MG63 (cell line): ENCODE measurements at places on chromosomes 6 and 20.
A peak's percentile ranks its signal among the peaks of the same experiment; 100 is the strongest.

DNA sequence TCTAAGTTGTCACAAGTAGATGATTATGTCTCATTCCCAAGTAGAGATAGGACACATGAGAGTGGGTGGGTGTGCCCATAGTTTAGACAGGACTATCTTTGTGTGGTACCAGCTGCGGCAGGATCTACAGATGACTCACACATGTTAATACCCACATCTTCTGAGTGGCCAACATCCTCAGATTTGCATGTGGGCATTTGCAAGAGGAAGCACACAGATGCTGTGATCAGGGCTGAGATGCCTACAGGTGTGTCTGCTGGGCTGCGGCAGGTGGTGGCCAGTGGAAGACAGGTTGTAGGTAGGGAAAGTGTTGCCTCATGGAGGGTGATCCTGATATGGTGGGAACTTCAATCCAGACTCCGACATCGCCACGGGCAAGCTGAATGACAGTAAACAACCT is 50.8 kb downstream of the UTRN start:
- DNase-seq, result no peak

DNA sequence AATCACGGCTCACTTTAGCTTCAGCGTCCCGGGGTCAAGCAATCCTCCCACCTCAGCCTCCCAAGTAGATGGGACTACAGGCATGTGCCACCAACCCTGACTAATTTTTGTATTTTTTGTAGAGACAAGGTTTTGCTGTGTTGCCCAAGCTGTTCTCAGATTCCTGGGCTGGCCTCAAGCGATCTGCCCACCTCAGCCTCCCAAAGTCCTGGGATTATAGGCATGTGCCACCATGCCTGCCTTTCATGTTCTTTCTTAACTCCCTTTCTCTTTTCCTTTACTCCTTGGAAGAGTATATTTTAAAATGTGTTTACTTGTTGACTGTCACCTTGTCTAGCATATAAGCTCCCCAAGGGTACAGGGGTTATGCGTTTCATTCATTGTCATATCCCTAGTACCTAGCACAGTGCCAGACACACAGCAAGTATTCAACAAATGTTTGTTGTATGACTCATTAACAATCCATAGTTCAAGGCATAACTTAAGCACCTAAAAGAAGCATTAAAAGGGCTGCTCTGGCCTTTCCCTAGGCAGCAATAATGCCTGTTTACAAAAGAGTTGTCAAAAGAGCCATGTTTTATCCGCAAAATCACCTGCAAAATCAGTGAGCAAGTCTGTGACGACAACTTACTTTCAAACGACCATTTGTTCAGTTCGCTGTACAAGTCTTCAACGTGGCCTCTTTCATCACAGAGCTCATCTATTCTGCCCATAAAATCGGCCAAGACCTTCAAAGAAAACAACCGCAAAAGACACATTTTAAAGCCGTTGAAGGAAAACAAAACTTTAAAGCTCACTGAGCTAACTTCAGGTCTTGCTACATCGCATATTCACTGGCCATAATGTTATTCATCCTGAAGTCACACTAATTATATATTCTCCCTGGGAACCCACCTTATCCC is 4.6 kb downstream of the CYP24A1 start:
- no peak for DNase-seq

- DNase-seq, result peak; percentile 62
Measured at GRCh38 chr20:48621376-48622078, 206.3 kb downstream of the PREX1 start.

GRCh38 chr6:142187209-142187608 is 40.1 kb downstream of the VTA1 start:
- DNase-seq, result peak; percentile 12

DNA sequence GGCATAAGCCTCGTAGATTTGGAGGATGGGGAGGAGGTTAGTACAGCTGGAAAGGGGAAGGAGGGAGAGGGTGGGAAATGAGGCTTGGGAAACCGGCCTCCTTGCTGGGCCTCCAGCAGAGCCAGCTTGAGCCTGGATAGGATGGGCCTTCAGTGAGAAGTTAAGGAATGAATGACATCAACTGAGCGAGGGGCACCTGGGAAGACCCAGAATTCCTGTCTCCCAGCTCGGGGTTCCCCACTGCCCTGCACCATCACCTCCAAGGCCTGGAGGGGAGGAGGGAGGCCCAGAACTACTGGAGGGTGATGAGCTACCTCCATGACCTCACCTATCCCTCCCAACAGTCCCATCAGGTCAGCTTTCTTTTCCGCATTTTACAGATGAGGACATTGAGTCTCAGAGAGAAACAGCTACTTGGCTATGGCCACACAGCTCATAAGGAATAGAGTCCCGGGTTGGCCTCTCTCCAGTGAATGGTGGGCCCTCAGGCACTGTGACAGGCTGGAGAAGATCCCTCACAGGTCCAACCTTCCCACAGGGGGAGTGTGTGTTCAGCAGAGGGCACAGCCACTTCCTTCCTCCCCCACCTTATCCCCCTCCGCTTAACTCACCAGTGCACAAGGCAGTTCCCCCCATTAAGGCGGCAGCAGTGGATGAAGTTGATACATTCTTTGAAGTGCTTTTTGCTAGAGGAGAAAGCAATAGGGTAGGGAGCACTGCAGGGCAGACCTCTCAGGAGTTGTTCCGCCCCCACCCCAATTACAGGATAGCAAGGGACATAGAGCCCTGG is 6.8 kb downstream of the DUSP15 start:
- DNase-seq, result no peak
